CD4-positive, alpha-beta T cell treated with Interferon gamma for 1 hour (primary cell): ENCODE measurements at places on chromosomes 3 and 15.

- DNase-seq = no peak
Observed at GRCh38 chr3:46536758-46537157, 29.3 kb downstream of the LRRC2 start.

DNA sequence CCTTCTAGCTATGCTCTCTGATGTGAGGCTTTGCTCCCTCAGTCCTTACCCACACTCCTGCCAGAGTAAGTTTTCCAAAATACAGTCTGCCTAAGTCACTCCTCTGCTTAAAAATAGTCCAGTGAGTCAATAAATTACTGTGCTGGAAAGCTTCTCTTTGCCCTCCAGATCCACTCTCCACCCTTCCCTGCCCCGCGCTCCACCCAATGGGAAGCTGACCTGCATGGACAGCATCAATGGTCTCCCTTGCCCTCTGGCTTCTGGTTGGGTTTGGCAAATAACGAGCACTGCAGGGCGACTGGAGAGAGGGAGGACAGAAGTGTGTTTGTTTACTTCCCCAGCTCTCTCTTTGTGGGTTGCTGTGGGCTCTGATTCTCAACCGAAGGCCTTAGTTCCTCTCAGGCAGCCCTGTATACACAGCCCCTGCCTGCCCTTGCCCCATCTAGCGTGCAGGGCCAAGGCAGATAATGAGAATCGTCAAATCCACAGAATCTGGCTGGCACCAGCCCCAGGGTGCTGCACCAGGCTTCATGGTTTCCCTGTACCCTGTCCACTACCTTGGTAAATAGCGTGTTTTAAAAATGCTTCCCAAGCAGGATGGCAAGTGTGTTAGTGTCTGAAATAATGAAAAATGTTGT is 110.4 kb downstream of the ADAMTSL3 start:
- no peak for DNase-seq

DNA sequence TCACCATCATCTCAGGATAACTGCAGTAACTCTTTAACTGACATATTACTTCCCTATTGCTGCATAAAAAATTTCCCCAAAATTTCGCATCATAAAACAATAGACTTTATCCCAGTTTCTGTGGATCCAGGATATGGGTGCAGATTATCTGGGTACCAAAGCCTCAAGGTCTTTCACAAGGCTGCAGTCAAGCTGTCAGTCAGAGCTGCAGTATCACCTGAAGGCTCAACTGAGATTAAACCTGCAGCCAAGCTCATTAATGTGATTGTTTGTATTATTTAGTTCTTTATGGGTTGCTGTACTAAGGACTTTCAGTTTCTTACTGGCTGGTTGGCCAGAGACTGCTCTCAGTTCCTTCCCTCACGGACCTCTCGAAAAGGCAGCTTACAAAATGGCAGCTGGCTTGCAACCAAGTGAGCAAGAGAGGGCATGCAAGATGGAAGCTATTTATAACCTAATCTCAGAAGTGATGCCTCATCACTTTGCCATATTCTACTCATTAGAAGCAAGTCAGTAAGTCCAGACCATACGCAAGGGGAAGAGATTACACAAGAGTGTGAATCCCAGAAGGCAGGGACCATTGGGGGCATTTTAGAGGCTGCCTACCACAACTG is 54.9 kb downstream of the DCUN1D1 start:
- DNase-seq = no peak

GRCh38 chr15:66673410-66674322 is 28.4 kb upstream of the SMAD6 start:
- peak; percentile 40 for DNase-seq

- DNase-seq = peak; percentile 68
Observed at GRCh38 chr3:10194328-10195071, 29.8 kb downstream of the IRAK2 start.

DNA sequence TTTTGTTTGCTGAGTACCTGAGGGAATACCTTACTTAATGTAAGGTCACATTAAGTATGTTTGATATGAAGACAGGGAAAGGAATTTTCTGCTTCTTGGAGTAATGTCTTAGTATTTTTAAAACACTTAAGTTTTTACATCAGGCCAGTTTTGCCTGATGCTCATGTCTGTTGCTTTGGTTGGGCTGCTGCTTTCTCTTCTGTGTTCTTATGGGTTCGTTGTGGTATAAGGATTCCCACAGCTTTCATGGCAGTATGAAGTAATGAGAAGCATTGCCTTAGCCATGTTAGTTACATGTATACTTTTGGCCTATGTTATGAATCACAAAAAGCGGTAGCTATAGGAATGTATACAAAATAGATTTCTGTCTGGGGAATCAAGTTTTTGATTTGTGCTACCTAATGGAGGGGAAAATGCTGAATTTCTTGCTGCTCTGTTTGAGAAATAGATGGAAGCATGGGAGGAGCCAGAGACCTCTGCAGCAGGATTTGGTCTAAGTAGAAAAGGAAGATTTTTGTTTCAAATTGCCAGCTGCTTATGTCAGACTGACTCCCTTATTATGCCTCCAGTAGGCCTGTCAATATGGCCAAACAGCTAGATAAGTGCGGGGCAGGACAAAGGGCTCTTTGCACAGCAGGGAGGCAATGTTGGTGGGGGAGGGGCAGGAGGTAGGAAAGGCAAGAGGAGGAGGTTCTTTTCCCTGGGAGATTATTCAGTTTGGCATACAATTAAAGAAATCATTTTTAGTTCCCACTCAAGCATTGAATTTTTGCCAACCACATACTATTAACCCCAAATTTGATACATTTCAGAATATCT is 5.2 kb downstream of the SETD5 start:
- no peak for DNase-seq

GRCh38 chr15:98412852-98413251 is 235.5 kb upstream of the IGF1R start:
- DNase-seq = no peak

- no peak for DNase-seq
Observed at GRCh38 chr3:181917027-181917426, 205.3 kb downstream of the SOX2 start.

- no peak for DNase-seq
Observed at GRCh38 chr15:33161209-33161608, 33.3 kb downstream of the FMN1 start.

DNA sequence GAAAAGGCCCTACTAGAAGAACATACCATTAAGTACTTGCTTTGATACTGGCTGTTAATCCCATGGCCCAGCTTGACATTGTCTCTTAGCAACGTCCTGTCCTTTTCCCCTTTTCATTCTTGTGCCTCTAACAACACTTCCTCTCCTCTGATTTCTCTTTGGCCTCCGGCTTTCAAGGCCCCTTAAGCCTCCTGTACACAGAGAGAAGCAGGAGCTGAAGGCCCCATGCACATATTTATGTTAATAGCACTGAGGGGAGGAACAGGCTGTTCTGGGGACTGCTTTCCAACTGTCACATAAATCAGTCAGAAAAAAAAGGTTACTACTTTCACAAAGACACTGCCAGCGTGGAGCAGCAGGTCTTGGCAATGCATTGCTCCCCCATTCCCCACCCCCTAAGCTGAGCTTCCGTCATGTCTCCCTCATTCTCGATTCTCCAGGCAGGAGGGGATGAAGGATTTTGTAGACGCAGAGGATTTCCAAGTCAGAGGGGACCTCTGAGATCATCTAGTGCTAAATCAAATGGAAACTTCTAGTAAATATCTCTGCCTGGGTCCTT is 257.4 kb upstream of the ADAMTS9 start:
- no peak for DNase-seq

DNA sequence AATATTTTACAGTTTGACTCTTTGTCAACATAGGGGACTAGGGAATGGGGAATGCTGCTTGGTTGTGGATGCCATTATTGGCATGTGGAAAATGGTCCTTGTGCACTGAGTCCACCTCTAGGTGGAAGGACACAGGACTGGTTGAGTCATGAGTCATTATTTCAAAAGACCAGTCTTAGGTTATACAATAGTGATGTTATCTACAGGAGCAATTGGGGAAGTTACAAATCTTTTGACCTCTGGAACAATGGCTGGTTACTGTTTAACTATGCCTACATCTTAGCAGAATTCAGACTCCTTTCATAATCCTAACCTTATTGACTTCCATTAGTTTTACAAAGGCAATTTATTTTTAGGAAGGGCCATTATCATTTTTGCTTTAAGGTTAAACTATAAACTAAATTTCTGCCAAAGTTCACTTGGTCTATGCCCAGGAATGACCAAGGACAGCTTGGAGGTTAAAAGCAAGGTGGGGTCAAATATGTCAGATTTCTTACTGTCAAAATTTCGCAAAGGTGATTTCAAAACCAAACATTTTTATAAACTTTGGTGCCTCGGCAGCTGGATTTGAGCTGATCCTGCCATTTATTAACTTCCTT is 11.8 kb upstream of the CCR8 start:
- no peak for DNase-seq

DNA sequence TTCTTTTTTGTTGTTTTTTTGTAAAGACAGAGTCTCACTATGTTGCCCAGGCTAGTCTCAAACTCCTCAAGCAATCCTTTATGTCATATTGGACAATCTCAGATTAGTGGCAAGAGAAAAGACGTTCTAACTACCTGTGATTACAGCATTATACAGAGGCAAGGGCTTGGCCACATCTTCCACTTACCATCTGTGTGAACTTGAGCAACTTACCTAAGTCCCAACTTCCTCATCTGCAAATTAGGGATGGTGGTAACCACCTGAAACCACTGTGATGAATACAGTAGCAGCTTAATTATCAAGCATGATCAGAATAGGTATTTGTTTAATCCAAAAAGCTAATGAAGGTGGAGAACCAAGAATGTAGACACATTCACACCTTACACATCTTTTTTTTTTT is 16.1 kb downstream of the LRRC2 start:
- DNase-seq = no peak

GRCh38 chr15:56982987-56983386 is 64.5 kb downstream of the TCF12 start:
- DNase-seq = no peak

- no peak for DNase-seq
Observed at GRCh38 chr3:29468187-29468586, 187.3 kb downstream of the RBMS3 start.

DNA sequence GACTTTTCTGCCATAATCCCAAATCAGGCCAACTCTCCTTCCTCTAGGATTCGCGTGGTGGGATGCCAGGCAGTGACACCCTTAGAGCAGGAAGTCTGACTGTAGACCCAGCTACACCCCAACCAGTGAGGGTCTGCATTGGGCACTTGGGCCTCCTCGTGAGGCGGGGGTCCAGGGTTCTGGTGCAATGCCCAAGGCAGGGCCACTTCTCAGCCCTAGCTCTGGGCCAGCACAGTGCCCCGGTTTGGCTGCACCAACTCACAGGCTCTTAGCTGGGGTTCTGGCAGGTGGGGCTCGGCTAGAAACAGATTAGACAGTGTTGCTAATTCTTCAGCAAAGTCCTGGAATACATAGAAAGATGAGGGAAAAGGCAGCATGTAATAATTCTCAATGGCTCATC is 12.7 kb downstream of the CDAN1 start:
- DNase-seq = no peak
